ENCODE measurements at places on chromosomes 5 and 9.

- no peak for DNase-seq
Measured at GRCh38 chr9:124384210-124384609, 31.0 kb downstream of the PSMB7 start.

DNA sequence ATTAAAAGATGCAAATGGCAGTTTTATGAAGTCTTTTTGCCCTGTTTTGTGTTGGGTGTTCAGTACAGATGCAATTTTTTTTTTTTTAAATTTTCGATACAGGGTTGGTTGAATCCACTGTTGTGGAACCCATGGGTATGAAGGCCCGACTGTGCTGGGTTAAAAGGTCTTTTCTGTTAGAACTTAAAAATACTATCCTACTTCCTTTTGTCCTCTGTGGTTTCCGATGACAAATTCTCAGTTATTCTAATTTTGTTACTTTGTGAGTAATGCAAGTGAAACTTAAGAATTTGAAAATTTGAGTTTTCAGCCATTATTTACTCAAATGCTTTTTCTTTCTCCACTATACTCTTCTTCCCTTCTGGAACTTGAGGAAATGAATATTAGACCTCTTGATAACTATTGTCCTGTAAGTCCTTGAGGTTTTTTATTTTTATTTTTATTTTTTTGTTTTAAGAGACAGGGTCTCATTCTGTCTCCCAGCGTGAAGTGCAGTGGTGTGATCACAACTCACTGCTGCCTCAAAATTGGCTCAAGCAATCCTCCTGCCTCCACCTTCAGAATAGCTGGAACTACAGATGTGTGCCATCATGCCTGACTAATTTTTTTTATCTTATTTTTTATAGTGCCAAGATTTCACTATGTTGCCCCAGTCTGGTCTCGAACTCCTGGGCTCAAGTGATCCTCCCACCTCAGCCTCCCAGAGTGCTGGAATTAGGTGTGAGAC lies 67.5 kb downstream of the ZCCHC7 start:
- no peak for DNase-seq

- no peak for DNase-seq
Measured at GRCh38 chr5:176929654-176930053, 30.5 kb upstream of the HK3 start.

DNA sequence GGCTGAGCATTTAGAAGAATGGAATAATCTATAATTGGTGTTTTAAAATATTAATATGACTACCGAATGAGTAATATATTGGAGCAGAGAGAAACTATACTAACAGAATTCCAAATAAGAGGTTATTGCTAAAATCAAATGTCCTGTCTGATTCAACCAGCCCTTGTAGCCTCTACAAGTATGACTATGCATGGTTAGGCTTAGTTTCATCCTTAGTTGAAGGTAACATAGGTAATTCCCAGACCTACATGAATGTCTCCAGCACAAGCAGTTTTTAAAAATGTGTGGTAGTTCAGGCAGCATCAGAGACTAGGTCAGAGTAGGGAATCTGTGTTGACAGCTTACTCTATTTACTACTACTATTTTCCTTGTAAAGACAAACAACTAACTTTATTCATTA lies 51.7 kb upstream of the SLC27A6 start:
- no peak for DNase-seq

- no peak for DNase-seq
Measured at GRCh38 chr5:76690704-76691466, 25.0 kb upstream of the F2R start.

- no peak for DNase-seq
Measured at GRCh38 chr5:132429463-132430440, 60.2 kb downstream of the SLC22A5 start.

GRCh38 chr9:114513959-114514267 lies 8.6 kb upstream of the WHRN start:
- DNase-seq, result no peak

GRCh38 chr5:33297760-33298216 lies 143.0 kb upstream of the TARS1 start:
- DNase-seq, result no peak

DNA sequence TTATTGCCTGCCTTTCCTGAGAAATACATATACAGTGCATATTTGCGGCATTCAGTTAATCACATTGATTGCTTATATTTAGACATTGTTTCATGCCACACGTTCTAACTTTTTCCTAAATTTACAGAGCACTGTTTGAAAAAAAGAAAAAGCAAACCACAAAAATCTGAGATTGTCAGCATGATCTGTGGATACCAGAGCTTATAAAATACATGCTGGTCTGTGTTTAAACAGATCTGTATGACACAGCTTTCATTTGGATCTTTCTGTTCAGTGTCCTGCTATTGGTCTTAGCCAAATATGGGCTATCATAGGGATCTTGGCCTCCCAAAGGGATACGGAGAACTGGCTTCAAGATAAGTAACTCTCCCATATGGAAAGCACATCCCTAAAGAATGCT lies 20.2 kb downstream of the ALDH1A1 start:
- no peak for DNase-seq

DNA sequence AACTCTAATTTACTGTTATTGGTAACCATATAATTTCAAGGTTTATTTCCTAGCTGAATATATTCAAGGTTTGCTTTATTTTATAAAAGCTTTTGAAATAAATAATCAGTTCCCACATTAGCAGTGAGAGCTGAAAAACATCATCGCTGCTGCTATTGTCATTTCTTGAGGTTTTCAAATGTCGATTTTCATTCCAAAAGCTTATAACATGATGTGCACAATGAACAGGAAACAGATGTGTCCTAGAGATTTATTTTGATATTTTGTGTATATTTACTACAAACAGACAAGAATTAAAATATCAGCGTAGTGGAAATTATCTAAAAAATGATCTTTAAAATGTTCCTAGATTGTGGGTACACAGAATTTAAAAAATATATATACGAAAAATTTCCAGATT lies 10.5 kb upstream of the ITGA1 start:
- no peak for DNase-seq

GRCh38 chr9:974996-975739 lies 1.3 kb upstream of the DMRT3 start:
- no peak for DNase-seq

DNA sequence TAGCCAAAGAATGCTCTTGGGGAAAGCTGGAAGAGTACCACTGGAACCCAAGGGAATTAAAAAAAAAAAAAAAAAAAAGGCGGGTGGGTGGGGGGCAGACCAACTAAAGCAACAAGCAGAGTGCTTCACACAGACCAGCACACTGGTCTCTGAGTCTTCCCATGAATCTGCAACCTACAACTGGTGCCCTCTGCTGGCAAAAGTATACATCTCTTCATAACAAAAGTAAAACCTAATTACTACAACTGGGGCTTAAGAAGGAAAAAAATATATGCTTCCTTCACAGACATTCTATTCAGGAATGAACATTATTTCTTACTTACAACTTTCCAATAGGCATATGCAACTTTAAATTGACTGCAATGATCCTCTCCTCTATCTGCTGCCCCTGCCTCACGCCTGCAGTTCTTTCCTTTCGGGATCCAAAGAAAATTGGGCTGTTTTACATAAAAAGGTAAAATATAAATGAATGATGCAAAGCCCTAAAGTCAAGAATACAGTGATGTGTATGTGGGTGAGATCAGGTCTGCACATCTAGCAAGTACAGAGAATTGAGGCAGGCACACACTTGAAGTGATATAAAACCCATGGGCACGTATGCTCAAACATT lies 7.2 kb upstream of the KLHL3 start:
- DNase-seq, result no peak

DNA sequence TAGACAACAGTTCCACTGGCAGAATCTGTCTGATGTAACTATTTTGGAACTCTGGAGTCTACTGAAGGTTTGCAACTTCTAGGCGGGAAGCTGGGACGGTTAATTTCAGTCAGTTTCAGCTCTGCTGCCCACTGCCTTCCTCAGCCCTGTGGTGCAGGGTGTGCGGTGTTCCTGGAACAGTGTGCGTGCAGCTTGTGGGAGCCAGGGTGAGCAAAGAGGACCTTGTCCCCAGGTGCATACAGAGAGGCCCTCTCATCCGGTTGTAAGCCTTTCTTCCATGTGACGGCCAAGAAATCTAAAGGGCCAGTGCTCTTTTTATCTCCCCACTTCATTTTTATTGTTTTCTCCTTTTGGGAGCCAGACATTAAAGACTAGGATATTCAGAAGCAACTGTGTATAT lies 114.6 kb downstream of the EHMT1 start:
- DNase-seq, result no peak

- no peak for DNase-seq
Measured at GRCh38 chr9:85344901-85345300, 396.9 kb downstream of the AGTPBP1 start.

DNA sequence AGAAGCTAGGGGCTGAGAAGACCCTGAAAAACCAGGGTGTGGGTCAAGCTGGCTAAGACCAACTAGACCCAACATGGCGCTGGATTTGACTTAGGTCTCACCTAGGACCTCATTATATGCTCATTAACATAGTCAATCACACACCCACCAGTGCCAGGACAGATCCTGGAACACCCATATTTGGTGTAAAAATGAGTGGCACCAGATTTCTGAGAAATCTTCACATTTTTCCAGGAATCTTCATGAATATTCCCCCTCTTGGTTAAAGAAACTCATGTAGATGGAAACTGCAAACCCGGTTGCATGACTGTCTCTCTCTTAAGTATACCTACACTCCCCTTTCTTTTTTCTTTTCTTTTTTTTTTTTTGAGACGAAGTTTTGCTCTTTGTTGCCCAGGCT lies 17.9 kb upstream of the RAB14 start:
- DNase-seq, result no peak
